ENCODE measurements at places on chromosomes 3 and 15.

GRCh38 chr3:171262431-171262830, 197.8 kb downstream of the TNIK start:
- DNase-seq, result no peak

GRCh38 chr15:84603630-84604379, 3.0 kb downstream of the ZSCAN2 start:
- DNase-seq, result no peak

DNA sequence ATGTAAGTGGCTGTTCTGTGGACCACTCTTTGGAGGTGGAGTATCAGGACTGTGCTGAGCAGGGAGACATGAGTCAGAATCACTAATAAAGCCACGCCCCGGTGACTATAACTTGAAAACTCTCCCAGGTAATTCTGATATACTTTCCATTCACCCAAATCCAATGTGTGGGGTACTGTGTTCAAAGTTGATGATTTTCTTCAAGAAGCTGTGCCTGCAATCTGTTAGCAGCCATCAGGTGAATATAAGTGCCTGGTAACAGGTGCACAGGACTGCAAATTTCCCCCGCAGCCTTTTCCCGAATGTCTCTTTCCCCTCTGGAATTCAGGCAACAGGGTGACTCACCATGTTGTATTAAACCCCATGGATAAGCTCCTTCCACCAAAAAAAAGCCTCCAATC, 17.0 kb downstream of the MAGI1 start:
- DNase-seq, result no peak

DNA sequence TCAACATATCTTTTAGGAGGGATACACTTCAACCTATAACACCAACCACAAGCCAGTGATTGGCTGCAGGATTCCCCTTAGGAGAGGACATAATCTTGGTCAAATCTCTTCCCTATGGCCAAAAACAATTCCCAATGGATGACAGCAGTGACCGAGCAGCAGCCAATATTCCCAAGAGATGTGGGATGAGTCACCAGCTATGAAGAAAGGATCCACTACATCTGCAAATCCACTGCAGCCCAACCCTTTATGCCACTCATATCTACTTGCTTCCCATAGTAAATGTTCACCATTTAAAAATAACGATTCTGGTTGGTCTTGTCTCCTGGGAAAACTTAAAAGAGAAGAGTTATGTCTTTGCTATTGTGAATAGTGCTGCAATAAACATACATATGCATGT, 4.5 kb upstream of the IQCF5 start:
- no peak for DNase-seq

DNA sequence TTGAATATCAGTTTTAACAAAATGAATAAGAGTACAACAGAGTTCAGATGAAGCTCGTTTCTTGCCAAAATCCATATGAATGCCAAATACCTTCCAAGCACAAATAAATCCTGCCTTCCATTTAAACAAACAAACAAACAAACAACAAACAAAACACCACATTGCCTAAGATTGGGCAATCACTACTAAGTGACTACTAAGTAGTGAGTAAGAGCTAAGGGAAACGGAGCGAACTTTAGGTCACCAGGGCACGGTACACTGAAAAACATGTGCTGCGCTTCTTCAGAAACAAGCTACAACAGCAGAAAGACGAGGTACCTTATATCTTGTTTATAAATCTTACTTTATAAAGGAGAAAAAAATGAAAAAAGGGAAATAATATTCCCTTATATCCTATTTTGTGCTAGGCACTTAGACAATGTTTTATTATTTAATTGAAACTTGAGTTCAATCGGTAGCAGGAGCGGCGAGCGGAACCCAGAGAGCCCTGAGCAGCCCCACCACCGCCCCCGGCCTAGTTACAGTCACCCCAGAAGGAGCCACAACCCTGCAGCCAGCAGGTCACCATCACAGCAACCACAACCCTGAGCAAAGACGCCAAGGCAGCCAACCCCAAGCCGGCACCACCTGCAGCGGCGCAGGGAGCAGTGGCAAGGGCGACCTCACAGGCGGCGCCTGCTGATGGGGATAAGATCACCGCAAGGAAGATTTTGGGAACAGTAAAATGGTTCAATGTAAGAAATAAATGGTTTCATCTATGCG, 216.9 kb downstream of the ZBTB20 start:
- no peak for DNase-seq

DNA sequence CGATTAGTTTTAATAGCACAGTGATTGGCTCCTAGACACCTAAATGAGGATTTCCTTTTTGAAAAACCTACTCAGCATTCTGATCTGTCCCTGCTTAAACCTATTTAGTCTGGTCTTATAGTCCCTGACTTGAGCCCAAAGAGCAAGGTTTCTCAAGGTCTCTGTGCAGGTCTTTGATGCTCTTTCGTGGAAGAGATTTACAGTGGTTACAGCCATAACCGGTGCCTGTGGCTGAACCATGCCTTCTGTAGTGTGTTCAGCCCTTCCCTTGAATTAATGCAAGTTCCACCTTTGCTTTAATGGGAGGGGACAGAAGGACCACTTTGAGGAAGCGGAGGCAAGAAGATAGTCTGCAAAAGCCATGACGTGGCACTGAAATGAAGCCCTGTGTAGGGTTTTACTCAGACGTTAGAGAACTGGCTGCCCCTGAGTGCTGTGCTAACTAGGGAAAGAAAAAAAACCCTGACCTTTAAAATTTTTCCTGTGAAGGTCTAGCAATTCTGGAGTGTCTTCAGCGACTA, 43.0 kb downstream of the ZBTB38 start:
- DNase-seq, result no peak

GRCh38 chr15:31021067-31021665, 29.7 kb upstream of the MTMR10 start:
- DNase-seq, result no peak
